NCI-H526 treated with DMSO at 0.1 percent for 48 hours (cell line): ENCODE measurements at places on chromosomes 7 and 10.

GRCh38 chr7:34821932-34822558, 164.0 kb downstream of the NPSR1 start:
- no peak for DNase-seq

GRCh38 chr7:22571766-22572165, 71.8 kb upstream of the STEAP1B start:
- no peak for DNase-seq

DNA sequence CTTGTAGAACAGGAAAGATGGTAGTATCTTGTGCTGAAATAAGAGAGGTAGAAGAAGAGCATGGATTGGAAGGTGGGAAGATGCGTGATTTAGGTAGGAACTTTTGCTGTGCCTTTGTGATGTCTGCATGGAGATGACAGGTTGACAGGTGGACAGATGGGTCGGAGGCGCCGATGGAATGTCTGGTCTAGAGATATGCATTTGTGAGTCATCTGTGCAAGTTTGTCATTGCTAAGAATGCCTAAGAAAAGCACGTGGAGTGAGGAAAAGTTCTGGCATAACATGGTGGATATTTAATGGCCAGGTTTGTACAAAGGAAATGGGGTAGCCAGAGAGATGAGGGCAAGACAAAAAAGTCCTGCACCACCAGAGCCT, 76.0 kb upstream of the ARMC3 start:
- no peak for DNase-seq

- DNase-seq = no peak
Measured at GRCh38 chr7:134826105-134826504, 46.7 kb downstream of the CALD1 start.

DNA sequence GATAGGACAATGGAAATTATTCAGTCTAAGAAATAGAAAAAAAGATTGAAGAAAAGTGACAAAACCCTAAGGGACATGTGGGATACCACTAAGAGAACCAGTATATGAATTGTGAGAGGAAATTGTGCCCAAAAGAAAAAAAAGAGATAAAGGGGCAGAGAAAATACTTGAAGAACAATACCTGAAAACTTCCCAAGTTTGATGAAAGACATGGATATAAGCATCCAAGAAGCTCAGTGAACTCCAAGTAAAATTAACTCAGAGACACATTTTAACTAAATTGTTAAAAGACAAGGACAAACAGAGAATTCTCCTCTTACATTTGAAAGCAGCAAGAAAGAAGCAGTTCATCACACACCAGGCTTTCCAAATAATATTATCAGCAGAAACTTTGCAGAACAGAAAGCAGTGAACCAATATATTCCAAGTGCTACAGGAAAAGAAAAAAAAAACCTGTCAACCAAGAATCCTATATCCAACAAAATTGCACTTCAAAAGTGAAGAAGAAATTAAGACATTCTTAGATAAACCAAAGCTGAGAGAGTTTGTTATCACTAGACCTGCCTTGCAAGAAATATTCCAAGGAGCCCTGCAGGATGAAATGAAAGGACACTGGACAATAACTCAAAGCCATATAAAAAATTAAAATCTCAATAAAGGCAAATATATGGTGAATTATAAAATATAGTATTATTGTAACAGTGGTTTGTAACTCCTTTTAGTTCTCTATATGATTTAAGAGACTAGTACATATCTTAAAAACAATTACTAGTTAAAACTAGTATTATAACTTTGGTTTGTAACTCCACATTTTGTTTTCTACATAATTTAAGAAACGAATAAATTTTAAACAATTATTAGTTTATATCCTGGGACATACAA, 470.0 kb downstream of the PTPRN2 start:
- no peak for DNase-seq

GRCh38 chr7:87882151-87882937, 6.1 kb downstream of the DBF4 start:
- no peak for DNase-seq

DNA sequence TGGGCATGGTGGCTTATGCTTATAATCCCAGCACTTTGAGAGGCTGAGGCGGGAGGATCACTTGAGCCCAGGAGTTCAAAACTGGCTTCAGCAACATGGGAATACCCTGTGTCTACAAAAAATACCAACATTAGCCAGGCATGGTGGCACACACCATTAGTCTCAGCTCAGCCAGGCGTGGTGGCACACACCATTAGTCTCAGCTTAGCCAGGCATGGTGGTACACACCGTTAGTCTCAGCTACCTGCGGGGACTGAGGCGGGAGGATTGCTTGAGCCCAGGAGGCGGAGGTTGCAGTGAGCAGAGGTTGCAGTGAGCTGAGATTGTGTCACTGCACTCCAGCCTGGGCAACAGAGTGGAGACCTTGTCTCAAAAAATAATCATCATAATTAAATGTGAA, 9.0 kb downstream of the LRRC27 start:
- DNase-seq = no peak

- DNase-seq = no peak
Measured at GRCh38 chr10:99975942-99976809, 33.6 kb downstream of the DNMBP start.

- no peak for DNase-seq
Measured at GRCh38 chr10:91511549-91512330, 101.6 kb downstream of the HECTD2 start.

DNA sequence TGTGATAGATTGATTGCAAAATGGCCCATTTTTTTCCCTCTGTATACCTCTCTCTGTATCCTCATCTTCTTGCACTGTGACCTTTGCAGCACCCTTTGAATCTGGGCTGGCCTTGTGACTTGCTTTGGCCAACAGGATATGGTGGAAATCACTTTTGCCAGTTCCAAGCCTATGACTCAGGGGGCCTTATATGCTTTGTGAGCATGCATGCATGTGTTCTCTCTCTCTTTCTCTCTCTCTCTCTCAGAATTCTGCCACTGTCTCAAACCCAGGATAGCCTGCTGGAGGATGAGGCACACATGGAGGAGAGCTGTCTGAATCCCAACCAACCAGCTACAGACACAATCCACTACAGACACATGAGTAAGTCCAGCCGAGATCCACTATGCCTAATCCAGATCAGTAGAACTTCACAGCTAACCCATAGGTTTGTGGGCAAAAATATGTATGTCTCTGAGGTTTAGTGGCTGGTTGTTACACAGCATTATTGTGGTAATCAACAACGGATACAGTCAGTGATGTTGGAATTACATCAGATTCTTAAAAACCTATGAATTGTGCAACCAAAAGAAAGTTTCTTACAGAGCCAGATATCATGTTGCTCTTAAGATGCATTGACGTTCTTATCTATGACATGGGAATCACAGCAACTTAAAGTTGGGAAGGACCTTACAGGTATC, 41.8 kb upstream of the ABCB4 start:
- no peak for DNase-seq

- DNase-seq = no peak
Measured at GRCh38 chr10:47121336-47121735, 178.7 kb upstream of the GDF10 start.

DNA sequence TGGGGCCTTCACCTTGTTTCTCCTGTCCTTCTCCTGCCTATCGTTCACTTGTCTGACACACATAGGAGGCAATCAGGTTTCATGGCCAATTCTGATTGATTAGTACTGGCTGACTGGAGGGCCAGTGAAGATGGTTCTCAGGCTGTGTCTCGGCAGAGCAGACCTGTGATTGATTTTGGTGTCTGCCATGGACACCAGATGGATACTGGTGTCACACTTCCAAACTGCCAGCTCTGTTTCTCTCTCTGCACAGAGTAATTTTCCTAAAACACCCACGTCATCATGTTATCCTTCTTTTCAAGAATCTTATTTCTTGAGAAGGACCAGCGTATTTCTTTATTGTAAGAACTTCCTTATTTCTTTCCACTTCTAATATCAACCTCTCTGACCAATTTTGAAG, 117.1 kb downstream of the ICA1 start:
- no peak for DNase-seq

- no peak for DNase-seq
Measured at GRCh38 chr10:72124989-72125388, 36.6 kb upstream of the SPOCK2 start.

DNA sequence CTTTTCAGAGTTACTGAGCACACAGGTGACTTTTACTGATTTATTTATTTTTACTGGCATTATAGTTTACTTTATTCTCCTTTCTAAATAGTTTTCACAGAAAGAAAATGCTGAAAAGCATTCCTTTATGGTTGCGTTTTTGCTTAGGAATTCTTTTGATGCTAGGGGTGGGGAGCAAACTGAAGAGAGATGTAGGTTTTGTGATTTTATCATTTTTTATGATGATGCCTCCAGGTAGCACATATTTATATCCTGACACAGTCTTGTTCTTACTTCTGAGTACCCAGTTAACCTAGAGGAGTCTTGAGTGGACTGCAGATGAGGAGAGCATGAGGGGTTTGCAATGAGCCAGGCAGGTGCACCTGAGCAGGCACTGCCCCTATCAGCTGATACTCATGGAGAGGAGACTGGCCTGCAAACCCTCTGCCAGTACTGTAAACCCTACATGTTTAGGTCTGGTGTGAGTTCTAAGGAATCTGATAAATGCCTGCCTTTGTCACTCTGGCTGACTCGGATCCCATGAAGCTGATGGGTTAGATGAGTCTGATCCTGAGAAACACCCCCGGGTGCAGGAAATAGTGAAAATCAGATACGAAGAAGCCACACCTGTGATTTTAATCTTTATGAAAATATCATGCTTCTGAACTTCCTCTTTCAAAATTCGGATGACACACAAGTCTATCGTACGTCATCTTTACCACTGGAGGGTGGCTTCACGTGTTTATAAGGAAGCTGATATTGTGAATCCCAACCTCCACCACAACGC, 302.9 kb downstream of the WDR37 start:
- no peak for DNase-seq

DNA sequence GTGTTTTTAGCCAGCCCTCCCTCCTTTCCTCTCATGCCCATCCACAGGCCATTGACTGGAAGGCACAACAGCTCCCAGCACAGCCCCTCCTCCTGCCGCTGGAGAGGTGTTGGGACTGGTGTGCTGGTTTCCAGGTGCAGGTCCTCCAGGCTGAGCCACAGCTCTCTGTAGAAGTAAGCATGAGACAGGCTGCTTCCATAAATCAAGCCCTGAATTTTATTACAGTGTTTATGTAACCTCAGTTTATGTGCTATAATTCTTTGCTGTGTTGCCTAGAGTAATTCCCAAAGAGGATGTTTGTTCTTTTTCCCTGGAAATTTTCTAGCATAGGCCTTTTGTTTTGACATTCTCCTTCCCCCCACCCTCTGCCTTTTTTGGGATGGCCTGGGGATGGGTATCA, 445.8 kb downstream of the AUTS2 start:
- peak; percentile 20 for DNase-seq

- DNase-seq = no peak
Measured at GRCh38 chr10:72291019-72291532, 17.4 kb downstream of the DDIT4 start.

- no peak for DNase-seq
Measured at GRCh38 chr7:70415179-70415972, 716.6 kb upstream of the GALNT17 start.

DNA sequence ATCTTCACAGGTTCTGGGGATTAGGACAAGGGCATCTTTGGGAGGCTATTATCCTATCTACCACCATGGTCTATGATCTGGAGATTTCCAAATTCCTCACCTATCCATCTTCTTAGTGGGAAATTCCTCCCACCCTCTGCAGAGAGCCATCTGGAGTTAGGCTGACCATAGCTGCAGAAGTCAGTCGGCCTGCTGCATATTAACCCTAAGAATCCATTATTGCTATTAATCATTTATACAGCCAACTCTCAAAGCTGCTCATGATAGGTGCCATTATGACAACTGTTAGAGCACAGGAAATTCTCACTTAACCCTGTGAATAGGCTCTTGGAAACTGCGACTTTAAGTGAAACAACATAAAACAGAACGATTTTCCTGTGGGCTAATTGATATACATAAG, 60.4 kb downstream of the FRMD4A start:
- DNase-seq = no peak

DNA sequence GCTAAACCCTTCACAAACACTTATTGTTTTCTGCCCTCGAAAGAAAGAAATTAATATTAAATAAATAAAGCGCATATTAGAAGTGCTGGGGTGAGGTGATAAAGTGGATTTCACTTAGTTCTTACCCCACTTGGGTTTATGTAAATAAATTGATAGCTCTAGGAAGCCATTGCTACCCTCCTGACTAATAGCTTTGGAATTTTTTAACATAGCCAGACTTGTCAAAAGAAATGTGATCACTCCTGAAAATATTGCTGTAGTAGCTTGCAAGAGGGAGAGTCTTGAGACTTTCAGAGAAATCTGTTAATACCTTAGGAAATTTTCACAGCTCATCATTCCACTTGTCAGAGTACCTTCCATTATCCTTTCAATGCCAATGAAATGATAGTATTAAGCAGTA, 7.6 kb downstream of the ARL5B start:
- DNase-seq = no peak

DNA sequence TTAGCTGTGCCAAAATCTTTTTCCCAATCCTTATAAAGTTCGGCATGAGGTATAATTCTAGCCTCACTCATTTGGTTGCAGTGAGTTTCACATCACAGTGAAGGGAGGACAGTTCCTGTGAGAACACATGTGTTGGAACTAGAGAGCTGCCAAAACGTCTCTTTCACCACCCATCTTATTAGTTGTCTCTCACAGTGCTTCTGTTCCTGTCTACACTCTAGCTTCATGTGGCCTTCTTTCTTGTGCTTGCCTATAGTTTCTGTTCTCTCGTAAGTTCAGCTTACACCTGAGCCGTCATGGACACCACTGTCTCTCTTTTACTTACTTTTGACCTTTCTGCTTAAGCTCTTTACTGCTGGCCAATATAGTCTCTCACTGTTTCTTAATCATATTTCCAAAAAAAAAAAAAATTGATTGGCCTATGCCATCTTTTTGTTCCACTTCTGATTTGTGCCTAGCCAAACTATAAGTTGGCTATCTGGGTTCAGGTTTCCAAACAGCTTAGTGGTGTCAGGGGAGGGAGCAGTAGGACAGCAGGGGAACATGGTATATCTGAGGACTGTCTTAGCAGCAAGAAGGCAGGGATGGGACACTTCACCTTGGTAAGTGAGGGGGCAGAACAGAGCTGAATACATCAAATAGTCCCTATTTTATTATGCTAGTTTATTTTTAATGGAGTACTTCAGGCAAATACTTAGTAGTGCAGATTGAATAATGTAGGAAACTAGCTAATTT, 38.0 kb downstream of the ZNRF2 start:
- no peak for DNase-seq

DNA sequence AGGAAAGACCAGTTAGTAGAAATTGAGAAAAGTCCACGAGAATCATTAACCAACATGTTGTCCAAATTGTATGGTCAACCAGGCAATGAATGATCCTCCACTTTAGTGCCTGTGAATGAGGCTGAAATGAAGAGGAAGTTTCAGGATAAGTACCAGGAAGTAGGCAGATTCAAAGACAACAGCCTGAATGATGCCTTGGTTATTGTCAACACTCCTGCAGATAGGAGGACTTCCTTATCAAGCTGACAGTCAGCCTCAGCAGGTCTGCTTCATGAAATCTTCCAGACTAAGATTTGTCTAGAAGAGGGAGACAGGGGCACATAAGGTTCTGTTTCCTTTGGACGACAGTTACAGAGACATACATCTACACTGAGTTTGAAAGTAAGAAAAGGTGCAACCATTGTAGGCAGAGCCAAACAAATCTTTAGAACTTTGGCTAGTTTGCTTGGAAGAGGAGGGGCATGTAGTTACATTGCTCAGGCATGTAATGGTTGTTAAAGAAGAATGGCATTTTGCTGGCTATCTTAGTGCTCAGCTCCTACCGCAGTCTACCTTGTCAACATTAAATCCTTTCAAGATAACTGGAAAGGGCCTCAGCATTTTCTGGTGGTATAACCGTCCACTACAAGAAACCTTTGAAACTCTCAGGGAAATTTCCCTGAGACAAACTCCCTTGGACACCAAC, 81.4 kb downstream of the ABI1 start:
- no peak for DNase-seq
